ENCODE measurements at places on chromosomes 12 and 14.

GRCh38 chr14:58829594-58829993, 191.8 kb downstream of the DACT1 start:
- DNase-seq, result no peak

DNA sequence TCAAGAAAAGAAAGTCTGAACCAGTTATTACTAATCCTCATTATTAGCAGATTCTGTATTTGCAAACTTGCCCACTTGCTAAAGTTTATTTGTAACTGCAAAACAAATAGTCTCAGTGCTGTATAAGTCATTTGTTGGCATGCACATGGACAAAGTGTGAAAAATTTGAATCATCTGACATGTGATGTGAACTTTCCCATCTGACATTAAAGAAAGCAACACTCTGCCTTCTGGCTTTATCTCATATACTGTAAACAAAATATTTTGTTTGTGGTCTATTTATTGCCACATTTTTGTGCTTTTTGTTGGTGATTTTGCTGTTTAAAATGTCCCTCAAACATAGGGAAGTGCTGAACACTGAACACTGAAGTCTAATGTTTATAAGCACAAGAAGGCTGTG, 513.8 kb downstream of the RPL10L start:
- no peak for DNase-seq

DNA sequence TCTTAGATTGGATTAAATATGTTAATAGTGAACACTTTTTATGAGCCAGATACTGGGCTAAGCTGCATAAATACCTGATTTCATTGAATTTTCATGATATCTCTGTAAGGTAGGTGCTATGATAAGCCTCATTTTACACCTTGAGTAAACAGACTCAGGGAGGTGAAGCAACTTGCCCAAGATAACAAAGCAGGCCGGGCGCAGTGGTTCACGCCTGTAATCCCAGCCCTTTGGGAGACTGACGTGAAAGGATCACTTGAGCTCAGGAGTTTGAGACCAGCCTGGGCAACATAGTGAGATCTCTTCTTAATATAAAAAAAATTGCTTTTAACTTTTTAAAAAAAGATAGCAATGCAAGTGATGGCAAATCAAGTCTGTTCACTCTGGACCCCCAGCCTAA, 1.4 kb downstream of the GNB3 start:
- DNase-seq, result no peak

DNA sequence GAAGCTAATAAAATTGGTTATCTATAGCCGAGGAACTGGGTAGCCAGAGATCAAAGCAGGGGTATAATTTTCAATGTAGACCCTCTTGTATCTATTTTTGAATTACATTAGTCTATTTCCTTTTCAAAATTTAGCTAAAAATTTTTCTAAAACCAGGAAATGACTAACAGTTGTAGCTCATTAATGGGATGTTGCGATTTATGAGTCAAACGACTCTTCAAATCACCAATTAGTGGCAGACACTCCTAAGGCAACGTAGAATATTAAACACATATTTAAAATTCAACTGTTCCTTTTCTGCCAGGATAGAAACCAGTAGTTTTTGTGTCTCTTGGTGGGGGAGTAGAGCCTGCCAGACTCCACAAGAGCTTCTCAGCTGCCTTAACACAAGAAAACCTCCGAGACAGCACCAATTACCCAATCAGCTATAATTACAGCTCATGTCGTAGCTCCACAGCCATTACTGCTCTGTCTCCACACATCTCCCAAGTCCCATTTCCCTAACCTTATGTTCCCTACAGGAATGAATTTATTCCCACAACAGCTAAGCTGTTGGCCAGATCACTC, 26.9 kb downstream of the GCN1 start:
- DNase-seq, result no peak

GRCh38 chr12:95002754-95003153, 743 bp downstream of the NDUFA12 start:
- no peak for DNase-seq

DNA sequence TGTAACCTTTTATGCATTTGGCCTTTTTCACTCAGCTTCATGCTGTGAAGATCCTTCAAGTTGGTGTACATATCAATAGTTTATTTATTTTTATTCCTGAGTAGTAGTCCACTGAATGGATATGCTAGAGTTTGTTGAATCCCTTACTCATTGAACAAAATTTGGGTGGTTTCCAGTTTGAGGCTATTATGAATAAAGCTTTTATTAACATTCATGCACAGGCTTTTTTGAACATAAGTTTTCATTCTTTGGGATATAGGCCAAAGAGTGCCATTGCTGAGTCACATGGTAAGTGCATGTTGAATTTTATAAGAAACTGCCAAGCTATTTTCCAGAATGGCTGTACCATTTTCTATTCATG, 59.5 kb upstream of the CAPRIN2 start:
- no peak for DNase-seq

DNA sequence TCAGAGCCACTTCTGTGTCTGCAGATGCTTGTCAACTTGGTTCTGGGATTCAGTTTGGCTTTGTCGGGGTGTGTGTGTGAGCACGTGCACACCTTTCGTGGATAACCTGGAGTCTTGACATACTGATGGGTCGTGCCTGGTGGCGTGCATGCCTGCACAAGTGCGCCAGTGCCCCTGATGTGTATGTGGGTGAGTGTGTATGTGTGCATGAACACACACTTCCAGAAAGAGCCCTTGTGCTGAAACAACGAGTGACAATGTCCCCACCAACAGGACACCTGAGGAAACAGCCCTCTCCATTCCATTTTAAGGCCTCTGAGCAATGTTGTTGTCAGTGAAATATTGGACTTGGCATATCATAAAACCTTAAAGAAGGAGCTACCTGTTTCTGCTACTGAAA, 53.9 kb downstream of the SMUG1 start:
- no peak for DNase-seq

GRCh38 chr12:109179927-109180326, 63.5 kb downstream of the ACACB start:
- DNase-seq, result no peak

DNA sequence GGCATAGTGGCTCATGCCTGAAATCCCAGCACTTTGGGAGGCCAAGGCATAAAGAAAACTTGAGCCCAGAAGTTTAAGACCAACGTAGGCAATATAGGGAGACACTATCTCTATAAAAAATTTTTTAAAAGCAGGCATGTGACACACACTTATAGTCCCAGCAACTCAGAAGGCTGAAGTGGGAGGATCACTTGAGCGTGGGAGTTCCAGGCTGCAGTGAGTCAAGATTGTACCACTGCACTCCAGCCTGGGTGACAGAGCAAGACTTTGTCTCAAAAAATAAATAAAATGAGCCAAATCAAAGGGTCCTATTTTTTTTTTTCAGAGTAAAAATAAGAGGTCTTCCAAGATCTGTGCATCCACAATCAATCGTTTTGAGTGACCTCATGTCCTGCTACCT, 237.6 kb downstream of the SLC16A7 start:
- no peak for DNase-seq

DNA sequence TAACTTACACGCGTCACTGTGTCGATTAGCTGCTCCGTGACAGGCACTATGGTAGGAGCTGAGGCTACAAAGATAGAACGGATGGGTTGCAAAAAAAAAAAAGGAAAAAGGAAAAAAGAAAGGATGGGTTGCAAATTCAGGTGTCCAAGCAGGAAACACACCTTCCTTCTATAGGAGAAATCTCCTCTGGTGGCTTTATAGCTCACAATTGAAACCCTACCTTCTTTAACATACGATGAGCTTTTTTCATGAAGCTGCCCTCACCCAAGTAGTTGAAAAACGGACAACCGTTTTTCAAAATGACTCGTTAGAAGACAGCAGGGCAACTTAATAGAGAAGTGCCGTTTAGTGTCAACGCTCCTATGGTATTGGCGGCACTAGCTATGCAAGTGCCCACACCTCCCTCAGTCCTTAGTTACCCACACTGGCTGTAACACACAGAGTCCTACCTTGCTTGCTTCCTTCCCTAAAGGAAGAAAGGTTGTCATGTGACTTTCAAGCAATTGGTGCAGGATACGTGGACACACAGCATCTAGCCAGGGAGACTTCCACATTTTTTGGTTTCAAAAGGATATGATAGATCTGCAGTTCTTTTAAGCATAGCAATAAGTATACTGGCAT, 682 bp upstream of the TRIP11 start:
- no peak for DNase-seq

DNA sequence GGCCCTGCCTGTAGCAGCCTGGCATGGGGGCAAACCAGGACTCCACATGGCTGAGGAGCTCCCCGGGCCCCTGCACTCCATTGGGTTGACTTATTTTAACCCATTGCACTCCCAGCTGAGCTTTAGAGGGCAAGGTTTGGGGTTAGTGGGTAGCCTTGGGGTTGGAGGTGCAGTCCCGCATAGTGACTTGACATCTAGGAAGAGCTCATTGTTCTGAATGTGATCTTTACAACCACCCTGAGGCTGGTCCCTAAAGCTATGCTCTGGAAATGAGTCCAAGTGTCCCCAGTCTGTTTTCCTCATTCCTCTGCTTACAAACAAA, 36.4 kb downstream of the NFKBIA start:
- DNase-seq, result no peak

DNA sequence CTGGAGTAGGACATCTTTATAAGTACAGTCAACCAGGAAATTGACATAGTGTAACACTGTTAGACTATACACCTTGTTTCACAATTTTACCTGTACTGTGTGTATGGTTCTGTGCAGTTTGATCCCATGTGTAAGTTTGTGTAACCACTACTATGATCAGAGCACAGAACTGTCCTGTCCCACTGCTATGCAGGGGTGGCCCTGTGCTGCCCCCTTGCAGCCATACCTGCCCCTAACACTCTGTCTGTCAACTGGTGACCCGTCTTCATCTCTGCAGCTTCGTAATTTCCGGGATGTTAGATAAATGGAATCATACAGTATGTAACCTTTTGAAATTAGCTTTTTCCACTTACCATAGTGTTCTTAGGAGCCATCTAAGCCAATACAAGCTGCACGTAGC, 58.7 kb upstream of the RD3L start:
- DNase-seq, result no peak

- DNase-seq, result no peak
Observed at GRCh38 chr14:21915826-21916225, 242.2 kb upstream of the OR4E1 start.

- no peak for DNase-seq
Observed at GRCh38 chr12:26726956-26727355, 106.0 kb downstream of the ITPR2 start.

DNA sequence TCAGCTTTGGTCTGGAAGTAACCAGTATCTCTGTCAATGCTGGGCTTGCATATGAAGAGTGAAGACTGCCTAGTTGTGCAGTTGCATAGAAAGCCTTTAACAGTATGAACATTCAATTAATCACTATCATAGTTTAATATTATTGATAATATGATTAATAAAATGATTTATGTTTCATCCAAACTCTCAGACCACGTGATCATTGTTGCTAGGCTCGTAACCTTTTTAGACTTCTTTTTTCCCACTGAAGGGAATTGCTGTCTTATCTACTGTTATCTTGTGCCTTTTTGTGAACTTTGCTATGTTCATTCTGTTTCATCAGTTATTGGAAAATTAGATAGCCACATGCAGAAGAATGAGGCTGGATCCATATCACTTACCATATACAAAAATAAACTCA, 536.4 kb upstream of the NOVA1 start:
- DNase-seq, result no peak

DNA sequence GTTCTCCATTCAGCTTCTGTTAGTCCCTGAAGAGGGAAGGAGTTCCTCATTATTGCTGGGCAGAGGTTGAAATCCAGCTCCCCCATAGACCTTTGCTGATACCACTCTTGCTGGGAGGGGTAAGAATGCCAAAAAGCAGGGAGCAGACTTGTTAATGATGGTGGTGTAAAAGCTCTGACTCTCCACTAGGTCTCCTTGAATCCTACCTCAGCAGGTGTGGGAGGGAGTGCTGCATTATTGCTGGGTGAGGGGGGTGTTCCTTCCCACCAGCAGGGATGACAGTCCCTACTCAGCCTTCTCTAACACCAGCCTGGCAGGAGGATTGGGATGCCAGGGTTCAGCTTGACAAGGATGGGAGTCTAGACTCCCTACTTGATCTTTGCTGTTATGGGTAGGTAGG, 185.8 kb upstream of the NOS1 start:
- no peak for DNase-seq

DNA sequence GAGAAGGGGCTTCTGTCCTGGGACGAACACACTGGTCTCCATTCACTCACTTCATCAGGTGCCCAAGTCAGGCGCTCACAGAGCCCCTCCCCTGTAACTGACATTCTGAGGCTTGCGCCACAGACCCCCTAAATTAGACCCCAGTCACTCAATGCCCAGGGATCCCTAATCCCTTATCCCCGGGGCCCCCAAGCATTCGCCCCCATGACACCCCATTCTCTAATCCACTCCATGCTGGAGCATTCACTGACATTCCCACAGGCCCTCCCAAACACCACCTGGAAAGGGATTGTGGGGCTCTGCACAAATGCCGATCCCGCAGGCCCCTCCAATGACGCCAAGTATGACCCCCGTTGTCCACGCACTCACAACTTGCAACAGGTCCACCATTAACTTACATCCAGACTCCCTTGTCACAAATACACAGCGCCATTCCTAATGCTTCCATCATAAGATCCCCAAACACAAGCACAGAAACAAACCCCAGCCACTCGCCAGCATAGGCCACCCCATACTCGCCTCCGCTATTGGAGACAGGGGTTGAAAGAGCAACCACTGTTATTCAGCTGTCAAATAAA, 1.5 kb downstream of the ZNF605 start:
- no peak for DNase-seq

DNA sequence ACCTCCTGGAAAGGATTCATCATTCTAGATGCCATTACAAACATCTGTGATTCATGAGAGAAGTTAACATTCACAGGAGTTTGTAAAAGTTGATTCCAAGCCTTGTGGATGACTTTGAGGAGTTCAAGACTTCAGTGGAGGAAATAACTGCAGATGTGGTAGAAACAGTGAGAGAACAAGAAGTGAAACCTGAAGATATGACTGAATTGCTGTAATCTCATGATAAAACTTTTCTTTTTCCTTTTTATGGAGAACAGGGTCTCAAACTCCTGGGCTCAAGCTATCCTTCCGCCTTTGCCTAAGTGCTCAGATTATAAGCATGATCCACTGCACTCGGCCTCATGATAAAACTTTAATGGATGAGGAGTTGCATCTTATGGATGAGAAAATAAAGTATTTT, 64.5 kb upstream of the GTF2A1 start:
- DNase-seq, result no peak

GRCh38 chr12:90343966-90344365, 611.0 kb downstream of the CCER1 start:
- DNase-seq, result no peak

DNA sequence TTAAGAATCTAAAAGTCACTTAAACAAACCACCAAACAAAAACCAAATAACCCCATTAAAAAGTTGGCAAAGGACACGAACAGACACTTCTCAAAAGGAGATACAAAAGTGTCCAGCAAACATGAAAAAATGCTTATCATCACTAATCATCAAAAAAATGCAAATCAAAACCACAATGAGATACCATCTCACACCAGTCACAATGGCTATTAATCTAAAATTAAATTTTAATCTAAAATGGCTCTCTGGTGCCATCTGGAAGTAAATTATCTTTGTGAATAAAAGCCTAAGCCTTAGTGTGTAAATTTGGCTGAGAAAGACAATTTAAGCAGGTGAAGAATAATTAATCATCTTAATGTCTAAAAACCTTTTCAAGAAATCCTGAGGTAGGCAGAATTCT, 204.5 kb upstream of the PPFIA2 start:
- no peak for DNase-seq

GRCh38 chr12:121287267-121287954, 9.1 kb downstream of the CAMKK2 start:
- DNase-seq, result no peak

GRCh38 chr12:124764451-124764850, 99.2 kb downstream of the SCARB1 start:
- no peak for DNase-seq

All from stimulated activated CD8-positive, alpha-beta memory T cell treated with anti-CD3 and anti-CD28 coated beads, Interleukin-4, amount 100 ng/mL, for 1 hour (primary cell).